Retinal pigment epithelial cell (primary cell): ENCODE measurements at places on chromosomes 5 and 9.
A peak's percentile ranks its signal among the peaks of the same experiment; 100 is the strongest.

DNA sequence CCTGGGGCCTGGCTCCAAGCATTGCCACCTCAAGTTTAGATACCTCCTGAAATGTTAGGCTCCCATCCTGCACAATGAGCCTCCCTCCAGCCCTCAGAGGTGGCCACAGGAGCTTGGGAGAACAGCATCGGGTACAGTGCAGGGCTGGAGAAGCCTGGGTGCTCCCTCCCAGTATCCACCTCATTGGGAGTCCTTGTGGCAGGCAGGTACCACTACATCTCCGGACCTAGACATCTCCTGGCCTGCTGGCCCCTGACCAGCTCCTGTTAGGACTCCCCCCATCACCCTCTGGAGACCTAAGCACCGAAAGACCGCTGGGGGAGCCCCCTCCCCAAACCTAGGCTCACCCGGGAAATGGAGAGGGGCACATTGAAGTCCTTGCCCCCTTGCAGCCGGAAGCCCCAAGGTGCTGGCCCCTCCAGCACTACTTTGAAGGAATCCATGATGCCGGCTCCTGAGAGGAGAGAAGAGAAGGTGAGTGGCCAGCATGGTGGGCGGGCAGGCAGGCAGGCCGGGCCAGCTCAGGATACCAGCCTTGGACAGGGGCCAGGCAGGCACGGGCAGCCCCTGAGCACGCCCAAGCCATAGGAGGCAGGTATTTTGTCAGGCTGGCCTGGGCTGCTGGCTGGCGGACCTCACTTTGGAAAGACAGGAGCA is 1.2 kb downstream of the PDLIM7 start:
- no peak for DNase-seq

GRCh38 chr9:114163517-114163951 is 8.2 kb downstream of the COL27A1 start:
- no peak for DNase-seq

DNA sequence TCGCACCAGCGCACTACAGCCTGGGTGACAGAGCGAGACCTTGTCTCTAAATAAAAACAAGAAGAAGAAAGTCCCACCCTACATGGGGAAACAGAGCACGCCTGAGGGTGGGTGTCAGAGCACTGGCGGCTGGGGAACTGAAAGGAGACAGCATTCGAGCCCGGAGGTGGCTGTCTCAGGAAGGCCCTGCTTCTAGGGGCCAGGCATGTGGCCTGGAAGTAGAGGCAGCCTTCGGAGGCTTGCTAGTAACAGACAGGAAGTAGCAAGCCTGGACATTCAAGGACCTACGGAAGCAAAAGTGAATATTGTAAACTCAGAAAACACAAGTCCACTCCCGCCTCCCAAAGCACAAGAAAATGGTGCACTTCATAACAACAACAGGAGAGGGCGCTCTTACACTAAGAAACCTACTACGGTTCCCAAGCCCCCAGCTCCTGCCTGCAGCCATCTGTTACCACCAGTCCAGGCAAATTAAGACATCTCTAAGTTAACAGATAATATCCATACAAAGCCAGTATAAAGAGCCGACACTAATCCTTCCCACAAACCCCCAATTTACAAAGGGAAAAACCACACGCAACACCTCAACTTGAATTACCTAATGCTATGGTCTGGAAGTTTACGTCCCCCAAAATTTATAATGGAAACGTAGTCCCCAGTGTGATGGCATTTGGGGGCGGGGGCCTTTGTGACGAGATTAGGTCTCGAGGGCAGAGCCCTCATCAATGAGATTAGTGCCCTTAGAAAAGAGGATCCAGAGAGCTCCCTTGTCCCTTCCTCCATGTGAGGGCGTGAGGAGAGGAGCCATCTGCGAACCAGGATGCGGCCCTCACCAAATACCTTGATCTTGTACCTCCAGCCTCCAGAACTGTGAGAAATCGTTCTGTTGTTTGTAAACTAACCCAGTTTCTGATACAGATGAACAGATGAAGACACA is 7.7 kb downstream of the RASGEF1C start:
- no peak for DNase-seq

DNA sequence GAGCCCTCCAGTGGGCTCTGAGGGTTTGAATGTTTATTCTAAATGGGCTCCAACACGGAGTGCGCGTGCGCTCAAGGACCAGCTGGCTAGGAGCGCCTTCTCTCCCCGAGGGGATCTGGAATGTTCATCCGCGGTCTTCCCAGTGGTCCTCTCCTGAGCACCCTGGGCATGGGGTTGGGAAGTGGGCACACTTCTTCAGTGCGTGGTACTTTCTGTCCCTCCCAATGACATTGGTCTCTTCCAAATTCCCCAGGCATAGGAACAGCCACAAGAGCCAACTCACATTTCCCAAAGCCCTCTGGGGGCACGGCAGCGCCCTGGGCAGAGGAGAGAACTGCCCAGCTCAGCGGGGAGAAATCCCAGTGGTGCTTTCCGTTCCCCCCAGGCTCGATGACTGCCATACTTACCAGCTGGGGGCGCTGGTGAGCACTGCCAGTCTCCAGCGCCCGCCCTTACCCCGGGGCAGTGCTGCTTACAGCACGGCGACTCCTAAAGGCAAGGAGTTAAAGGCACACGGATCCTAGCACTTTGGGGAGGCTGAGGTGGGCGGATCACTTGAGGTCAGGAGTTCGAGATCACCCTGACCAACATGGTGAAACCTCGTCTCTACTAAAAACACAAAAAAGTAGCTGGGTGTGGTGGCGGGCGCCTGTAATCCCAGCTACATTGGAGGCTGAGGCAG is 29.9 kb upstream of the OBP2B start:
- no peak for DNase-seq

DNA sequence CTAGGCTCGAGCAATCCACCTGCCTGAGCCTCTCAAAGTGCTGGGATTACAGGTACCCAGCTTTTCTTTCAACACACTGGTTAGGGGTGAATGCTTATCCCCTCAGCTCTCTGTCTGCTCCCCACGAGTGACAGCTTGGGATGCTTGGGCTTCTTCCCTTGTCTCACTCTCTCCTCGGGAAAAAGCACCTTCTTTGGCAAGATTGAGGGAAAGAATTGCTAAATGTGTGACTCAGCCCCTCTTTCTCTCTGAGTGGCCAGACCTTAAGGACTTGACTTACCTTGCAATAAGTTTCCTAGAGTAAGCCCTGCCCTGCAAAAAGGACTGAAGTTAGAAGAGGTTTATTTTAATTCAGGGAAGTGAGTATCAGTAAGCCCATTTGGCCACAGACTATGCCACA is 68.1 kb upstream of the ERBIN start:
- no peak for DNase-seq

DNA sequence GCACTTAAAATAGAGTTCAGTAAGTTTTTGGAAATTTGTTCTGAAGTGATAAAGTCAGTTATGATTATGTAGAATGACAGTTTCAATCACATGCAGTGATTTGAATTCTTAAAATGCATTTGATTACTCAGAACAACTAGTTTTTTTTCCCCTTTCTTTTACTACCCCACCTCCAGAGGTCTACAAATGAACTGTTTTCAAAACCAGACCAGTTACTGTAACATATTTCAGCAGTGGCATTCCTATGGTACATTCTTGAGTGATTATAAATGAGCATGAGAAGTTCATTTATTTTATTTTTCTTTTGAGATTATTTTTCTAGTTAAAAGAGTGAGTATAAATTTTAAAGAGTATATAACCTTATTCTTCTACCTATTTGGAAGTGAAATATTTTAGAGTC is 71.6 kb downstream of the NNT start:
- peak; percentile 22 for DNase-seq

DNA sequence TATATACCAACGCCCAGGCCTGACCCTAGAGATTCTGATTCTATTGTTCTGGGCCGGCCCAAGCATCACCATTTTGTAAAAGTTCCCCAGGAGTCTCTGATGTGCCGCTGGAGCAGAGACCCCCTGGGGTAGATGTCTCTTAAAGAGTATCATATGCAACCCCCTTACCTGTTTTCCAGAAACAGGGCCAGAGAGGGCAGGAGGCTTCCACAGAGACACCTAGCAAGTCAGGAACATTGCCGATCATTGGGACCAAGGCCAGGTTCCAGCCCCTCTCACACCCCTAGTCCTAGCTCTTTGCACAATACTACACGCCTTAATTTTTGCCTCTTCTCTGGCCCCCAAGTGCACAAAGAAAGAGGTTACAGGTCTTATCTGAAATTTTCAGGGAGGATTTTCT is 63.8 kb downstream of the TMOD1 start:
- DNase-seq, result no peak

- DNase-seq, result peak; percentile 22
Measured at GRCh38 chr5:152622628-152623027, 217.5 kb upstream of the NMUR2 start.

DNA sequence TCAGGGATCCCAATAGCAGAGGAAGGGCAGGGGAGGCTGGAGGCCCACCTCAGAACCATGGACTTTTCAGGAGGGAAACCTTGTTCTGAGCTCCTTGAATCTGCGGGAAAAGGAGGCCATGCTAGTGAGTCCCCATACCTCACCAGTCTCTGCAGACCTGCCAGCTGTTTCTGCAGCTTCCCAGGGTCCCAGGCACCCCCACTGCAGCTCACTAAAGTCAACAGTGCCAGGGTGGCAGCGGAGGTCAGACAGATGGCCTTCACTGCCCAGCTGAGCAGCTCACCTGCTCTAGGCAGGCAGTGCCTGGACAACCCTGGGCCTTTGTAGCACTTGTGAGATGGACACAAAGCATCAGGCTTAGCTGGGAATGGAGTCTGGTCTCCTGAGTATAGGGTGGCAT is 4.4 kb upstream of the SLC27A4 start:
- DNase-seq, result no peak

- DNase-seq, result no peak
Measured at GRCh38 chr5:11596185-11596584, 308.1 kb downstream of the CTNND2 start.

- DNase-seq, result no peak
Measured at GRCh38 chr9:2610985-2611384, 10.6 kb upstream of the VLDLR start.

DNA sequence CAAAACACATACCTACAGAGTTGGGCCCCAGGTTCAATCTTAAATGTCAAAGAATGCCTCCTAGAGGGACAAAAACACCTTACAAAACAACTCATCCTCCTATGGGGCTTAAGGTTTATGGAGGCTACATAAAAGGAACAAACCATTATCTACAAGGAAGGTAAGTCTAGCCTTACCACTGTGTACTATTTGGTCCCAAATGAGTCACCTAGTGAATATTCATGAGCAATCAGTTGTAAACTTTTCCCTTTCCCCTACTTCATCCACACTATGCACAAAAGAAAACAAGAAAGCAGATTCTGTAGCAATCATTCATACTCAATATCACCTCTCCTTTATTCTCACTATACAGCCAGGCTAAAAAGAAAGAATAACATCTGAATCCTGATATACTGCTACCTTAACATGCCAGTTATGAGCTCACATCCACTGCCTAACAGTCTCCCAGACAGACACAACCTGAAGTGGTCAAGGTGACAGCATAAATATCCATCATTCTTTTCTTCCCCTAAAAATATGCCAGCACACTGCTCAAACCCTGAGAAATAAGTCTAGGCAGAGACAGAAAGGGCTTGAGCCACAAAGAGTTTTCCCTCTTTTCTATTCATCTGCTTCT is 6.2 kb downstream of the OXCT1 start:
- no peak for DNase-seq

DNA sequence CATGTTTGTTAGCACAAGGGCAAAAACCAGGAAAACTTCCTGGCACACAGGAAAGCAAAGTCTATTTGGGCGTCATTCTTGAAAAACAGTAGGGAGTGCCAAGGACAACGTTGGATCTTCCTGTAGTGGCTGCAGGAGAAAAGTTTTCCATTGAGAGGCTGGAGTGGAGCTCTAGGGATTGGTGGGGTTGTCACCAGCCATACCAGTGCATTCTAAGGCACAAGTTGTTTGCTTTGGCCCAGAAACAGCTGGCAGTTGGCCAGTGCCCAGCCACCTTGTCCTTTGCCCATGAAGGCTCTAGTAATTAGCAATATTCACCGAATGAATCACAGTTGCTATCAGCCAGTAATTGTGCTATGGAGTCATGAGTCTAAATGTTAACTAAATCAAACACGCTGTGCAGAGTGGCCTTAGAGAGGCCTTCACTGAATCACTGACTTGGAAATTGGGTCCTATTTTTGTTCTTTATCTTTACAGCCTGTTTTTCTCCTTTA is 26.4 kb downstream of the TNFSF15 start:
- peak; percentile 95 for DNase-seq

- DNase-seq, result no peak
Measured at GRCh38 chr5:158786390-158786789, 313.3 kb downstream of the EBF1 start.

- DNase-seq, result no peak
Measured at GRCh38 chr9:81609782-81610739, 79.3 kb downstream of the TLE1 start.

DNA sequence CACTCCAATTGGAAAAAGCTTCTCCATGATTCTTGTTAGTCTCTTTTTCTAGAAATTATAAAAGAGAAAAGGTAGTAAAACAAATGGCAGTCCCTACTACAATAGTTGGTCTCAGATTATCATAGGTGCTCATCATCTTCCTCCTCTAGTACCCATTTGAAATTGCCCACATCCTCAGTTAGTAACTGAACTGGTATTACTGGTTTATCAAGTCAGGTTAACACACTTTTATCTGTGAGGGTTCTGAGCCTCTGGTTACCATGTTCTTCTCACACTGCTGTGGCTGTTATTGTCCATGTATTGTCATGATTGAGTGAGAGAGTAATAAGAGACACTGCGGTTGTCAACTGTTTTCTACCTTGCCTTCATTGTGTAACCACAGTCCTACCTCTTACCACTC is 901.7 kb downstream of the TLE1 start:
- DNase-seq, result no peak

- DNase-seq, result no peak
Measured at GRCh38 chr5:168292786-168293696, 1.6 kb downstream of the WWC1 start.

GRCh38 chr9:116345817-116346216 is 192.2 kb downstream of the PAPPA start:
- DNase-seq, result no peak

GRCh38 chr5:150723845-150724244 is 23.0 kb upstream of the RBM22 start:
- no peak for DNase-seq

- DNase-seq, result no peak
Measured at GRCh38 chr9:72012646-72013045, 47.8 kb downstream of the C9orf57 start.

DNA sequence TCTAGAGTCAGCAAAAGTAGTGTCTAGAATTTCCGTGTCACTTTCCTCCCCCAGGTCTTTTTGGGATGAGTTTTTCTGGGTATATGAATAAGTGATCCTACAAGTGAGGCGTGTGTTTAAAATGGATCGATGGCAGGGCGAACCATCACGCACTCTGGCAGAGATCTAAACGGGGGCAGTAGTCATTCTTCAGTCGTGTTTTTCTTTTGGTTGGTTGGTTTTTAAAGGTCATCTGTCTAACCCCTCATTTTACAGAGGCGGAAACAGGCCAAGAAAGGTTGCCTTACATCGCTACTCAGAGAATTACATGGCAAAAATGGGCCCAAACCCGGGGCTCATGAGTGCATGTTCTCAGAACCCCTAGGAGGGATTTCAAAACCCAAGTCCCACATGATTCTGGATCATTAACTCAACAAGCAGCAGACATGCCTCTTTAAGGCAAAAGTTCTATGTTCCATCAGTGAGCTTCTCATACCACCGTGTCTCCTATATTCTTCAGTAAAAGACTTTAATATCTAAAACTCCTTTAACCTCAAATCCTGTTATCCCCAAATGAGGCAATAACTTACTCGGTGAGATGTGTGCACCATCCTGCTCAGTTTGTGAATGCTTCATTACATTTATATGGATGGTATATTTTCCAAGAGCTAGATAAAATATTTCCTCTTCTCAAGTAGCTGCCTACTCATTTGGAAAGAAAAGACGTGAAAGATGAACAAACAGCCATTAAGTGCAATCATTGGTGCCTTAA is 145.8 kb downstream of the AOPEP start:
- DNase-seq, result no peak
